ENCODE measurements at places on chromosomes 5 and 9. TPM values are rescaled to one million over a fixed set of nuclear protein-coding genes. Genes with fewer than 3 reads are reported as not detected.

The TICAM2 gene
- total RNA-seq, result 1.8 TPM

The ZNF346 gene
- total RNA-seq, result 14.8 TPM

The TPRN gene
- 10.8 TPM for total RNA-seq

The ZNF169 gene
- total RNA-seq, result 4.8 TPM

The KIF4B gene
- 0.23 TPM for total RNA-seq

All from glomerular endothelial cell (primary cell).